ENCODE measurements at places on chromosomes 12 and 14.

GRCh38 chr12:1006255-1006654 lies 15.2 kb downstream of the ERC1 start:
- DNase-seq: no peak

- DNase-seq: no peak
Measured at GRCh38 chr14:50045039-50045711, 71.2 kb downstream of the VCPKMT start.

DNA sequence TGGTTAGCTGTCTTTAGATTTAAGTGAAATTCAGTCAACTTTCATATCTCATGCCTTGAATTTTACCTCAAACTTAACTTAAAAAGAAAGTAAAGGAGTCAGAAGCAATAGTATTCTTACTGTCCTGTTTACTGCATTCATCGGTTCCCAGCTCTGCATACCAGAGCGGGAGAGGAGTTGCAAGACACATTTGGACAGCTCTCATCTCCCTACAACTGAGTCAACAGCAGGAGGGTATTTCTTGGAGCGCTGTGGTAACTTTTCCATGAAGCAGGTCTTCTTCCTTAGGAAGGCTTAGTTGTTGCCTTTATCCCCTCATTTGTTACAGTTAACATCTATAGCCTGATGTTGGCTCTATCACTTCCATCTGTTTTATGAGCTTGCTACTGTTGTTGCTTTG lies 65.1 kb downstream of the TRMT5 start:
- DNase-seq: no peak

GRCh38 chr12:107622001-107622400 lies 63.6 kb upstream of the PWP1 start:
- DNase-seq: peak; percentile 5

GRCh38 chr14:103543140-103543539 lies 14.1 kb downstream of the TRMT61A start:
- DNase-seq: no peak

- DNase-seq: no peak
Measured at GRCh38 chr14:95525999-95526398, 8.9 kb upstream of the GLRX5 start.

DNA sequence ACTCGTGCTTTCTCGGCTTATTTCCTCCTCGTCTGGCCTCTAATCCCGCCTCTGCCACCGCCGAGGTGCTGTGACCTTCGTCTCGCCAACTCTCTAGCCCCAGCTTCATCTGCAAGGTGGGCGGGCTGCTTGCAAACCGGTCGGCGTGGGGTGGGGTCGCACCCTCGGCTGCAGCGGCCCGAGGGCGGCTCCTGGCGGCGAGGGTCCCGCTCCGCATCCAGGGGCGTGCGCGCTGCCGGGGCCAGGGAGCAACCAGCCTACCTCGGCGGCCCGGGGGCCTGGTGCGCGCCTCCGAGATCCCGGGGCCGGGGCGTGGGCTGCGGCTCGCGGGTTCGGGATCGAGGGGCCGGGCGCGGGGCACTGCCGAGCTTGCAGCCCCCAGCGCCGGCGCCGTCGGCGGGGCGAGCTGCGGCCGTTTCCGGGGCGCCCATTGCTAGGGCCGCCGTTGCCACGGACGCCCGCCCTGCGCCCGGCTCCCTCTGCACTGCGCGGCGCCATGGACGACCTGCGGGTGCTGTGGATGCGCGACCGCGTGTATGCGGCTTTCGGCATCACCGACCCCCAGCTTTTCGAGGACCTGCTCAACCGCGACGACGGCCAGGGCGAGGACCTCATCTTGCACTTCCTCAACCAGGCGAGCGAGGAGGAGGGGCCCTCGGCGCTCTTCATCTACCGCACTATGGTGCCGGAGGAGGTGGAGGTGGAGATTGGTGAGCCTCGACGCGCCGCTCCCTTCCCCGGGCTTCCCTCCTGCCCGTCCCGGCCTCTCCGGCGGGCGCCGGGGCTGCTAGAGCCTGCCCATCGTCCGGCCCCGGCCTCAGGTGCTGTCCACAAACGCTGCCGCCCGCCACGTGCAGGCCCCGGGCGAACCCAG lies at the start of gene DNAH10:
Gene DNAH10 (plus strand): TSS at position 461 of the 874 bp plus-strand sequence. CDS start 36 bp downstream, at position 497.
- peak; percentile 48 for DNase-seq

- DNase-seq: no peak
Measured at GRCh38 chr14:86683561-86683960, 1153.6 kb downstream of the FLRT2 start.

DNA sequence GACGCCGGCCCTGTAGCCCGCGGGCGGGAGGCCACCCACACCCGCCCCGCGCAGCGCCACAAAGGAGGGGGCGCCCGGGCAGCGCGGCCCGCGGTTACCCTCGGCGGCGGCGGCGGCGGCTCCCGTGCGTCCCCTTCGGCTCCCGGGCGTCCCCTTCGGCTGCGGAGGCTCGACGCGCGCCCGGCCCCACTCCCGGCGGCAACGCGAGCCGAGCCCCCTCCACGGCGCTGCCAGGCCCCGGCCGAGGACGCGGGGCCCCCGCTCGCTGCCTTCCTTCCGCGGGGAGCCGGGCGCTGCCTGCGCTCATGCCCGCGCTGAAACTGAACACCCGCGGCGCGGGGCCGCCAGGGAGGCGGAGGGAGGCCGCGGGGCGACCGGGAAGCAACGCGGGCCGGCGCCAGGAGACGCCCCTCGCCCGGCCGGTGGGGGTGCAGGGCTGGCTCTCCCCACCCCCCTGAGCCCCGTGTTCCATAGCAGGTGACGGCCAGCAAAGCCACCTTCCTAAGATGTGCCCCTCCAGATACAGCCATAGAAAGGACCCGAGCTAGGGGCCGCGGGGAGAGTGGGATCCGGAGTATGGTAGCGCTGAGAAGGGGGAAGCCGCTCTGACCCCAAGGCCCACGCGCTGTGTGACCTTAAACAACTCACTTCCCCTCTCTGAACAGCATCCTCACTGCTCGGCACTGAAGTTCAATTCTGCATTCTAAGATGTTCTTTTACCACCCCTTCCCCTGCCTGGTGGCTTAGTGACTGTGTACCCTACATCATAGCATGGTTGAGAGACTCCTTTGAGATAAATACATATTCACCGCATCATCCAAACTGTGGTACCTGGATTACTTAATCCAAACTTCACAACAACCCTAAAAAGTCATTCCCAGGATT lies 42.8 kb downstream of the KDM2B start:
- DNase-seq: peak; percentile 41

- no peak for DNase-seq
Measured at GRCh38 chr12:73445658-73446324, 1091.8 kb upstream of the ATXN7L3B start.

DNA sequence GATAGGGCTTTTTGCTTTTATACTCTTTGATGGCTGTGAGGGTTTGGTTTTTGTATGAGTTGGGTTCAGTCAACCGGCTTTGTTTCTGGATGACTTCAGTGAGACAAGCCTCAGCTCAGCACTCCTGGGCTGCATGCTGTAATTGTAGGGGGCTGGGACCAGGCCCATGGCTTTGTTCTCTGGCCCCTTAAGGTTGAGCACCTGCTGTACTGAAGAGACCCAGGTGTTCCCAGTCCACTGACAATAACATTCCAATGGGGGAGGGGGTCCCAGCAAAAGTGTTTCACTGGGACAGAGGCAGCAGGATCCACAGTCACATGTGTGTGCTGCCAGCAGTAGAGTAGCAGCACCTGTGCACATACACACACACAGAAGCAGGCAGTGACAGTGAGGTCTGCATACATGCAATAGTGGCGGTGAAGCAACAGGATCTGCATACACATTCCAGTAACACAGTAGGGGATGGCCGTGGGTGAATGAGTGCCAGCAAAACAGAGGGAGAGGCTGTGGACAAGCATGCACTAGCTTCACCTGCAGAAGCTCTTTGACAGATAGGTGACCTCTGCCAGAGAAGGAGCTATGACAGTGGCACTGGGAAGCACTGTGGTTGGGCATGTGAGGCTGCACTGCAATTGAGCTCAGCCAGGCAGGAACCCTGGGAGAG lies 240.4 kb downstream of the ASCL1 start:
- DNase-seq: peak; percentile 83

- DNase-seq: no peak
Measured at GRCh38 chr12:111341426-111342065, 27.3 kb downstream of the PHETA1 start.

GRCh38 chr12:123387508-123388176 lies 3.7 kb downstream of the KMT5A start:
- DNase-seq: no peak

GRCh38 chr12:34289431-34290380 lies 267.4 kb downstream of the ALG10 start:
- DNase-seq: no peak

- no peak for DNase-seq
Measured at GRCh38 chr12:1473418-1473817, 121.0 kb downstream of the FBXL14 start.

DNA sequence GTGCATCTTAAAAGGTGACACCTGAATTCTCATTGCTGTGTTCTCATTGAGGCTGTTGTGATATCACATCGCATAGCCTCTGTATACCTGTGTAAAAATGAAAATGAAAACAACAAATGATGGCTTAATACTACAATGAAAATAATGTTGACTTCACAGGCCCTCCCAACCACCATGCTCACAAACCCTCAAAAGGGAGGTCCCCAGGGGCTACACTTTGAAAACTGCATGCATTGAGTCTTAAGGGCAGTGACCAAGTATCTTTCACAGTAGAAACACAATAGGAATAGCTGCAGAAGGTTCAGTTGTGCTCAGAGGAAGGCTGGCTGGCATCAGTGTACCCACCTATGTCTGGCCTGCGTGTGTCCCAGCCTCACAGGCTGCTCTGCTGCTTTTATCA lies 27.6 kb upstream of the KCNK13 start:
- no peak for DNase-seq

DNA sequence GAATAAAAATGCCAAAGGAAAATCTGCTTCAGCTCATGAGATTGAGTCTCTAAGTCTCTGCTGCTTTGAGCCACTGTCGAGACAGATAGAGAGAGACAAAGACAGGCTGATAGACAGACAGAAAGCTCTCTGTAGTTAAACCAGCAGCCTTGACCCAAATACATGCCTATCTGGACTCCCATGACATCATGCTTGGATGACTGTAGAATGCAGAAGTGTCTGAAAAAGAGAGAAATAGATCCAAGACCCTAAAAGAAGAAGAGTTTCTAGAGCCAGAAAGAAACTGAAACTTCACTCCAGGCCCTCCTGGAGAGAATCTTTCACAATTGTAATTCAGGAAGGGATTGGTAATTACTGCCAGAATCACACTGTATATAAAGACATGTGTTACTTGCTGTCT lies 122.6 kb upstream of the PLXNC1 start:
- no peak for DNase-seq

DNA sequence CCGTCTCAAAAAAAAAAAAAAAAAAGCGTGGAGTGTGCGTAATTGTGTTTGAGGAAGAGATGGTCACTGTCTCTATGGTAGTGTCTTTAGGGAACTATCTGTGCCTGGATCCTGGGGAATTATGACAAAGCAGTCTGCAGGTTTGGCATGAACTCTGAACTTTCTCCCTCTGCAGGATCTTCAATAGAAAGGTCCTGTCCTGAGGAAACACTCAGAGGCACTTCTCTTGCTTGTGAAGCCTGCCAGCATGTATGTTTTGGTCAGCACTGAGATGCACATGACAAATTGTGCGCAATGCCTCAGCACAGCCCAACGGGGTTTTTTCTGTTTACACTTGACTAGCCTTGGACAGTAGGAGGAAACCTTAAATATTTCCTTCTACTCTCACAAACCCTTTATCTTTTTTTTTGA lies 46.6 kb downstream of the ATF7 start:
- DNase-seq: no peak

DNA sequence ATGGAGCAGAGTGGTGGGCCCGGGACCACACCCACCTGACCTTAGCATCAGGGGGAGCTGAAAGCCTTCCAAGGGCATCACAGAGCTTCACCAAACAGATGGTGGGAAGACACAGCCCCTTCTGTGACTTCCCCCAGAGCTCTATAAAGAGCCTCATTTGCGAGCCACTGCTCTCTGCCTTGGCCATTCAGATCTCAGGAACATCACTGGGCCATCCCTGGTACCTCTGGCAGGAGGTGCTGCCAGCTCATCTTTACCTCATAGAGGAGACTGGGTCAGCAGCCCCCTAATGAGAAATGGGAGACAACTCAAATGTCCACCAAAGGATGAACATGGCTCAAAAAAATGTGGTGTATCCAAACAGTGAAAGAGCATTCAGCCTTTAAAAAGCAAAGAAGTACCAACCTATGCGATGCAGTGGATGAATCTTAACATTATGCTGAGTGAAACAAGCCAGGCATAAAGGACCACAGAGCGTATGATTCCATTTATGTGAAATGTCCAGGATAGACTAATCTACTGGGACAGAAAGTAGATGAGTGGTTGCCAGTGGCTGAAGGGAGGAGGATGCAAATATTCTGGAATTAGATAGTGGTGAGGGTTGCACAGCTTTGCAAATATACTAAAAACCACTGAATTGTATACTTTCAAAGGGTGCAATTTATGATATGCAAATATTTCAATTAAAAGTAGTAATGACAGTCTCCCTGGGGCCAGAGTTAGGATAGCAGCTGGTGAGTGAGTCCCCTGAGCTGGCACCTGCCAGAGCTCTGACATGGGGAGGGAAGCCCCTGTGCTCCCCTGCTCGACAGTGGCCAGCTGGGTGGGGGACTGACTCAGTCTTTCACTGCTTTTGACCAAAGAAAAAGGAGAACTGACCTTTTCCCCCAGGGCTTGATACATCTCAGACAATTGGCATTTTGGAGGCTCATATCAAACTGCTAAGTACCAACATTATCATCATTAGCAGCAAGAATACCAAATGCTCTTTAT lies 116.6 kb downstream of the GCH1 start:
- DNase-seq: no peak

- no peak for DNase-seq
Measured at GRCh38 chr12:57869298-57869926, 22.9 kb upstream of the CTDSP2 start.

- no peak for DNase-seq
Measured at GRCh38 chr12:118219772-118220171, 83.8 kb downstream of the PEBP1 start.

- no peak for DNase-seq
Measured at GRCh38 chr14:106491851-106492250, 965.5 kb downstream of the TMEM121 start.

GRCh38 chr14:31950764-31951637 lies 126.1 kb upstream of the ARHGAP5 start:
- DNase-seq: peak; percentile 93

DNA sequence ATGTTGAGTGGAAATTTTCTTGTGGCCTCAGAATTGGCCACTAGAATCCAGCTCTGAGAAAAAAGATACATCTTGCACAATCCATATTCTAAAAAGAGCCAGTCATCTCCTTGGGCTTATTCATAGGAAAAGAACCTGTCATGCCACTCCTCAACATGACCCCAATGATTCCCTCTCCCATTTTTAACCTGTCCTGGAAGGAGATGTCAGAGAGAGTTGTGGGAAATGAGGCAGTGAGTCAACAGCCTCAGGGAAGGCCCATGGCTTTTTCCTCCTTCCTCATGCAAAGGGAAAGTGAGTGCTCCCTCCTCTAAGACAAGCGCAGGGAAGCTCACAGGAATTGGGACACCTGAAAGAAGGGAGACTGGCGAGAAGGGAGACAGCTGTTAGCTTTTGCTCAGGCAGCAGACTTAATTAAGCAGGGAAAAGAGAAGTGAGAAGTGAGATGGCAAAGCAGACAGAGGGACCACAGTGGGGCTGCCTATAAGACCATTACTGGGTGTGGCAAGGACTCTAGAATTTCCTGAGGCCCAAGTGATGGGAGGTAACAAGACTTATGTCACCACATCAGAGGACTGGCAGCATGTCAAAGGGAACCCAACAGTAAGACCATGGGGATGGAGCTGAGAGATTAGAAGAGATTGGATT lies 10.2 kb upstream of the DHRS7 start:
- no peak for DNase-seq
